ENCODE measurements at places on chromosomes 7 and 10. TPM values are rescaled to one million over a fixed set of nuclear protein-coding genes. Genes with fewer than 3 reads are reported as not detected.

PSAP gene
- total RNA-seq = 715 TPM

RBM33 gene
- 58.4 TPM for total RNA-seq

TMEM273 gene
- total RNA-seq = 5.5 TPM

LLCFC1 gene
- total RNA-seq = not detected

CNTNAP2 gene
- 41.5 TPM for total RNA-seq

NUTM2E gene
- total RNA-seq = 0.76 TPM

GIMAP1 gene
- 2.6 TPM for total RNA-seq

SLC18A3 gene
- not detected for total RNA-seq

All from metanephros (tissue), 2 donors.